AG09319 (cell line): ENCODE measurements at places on chromosomes 5 and 9.

DNA sequence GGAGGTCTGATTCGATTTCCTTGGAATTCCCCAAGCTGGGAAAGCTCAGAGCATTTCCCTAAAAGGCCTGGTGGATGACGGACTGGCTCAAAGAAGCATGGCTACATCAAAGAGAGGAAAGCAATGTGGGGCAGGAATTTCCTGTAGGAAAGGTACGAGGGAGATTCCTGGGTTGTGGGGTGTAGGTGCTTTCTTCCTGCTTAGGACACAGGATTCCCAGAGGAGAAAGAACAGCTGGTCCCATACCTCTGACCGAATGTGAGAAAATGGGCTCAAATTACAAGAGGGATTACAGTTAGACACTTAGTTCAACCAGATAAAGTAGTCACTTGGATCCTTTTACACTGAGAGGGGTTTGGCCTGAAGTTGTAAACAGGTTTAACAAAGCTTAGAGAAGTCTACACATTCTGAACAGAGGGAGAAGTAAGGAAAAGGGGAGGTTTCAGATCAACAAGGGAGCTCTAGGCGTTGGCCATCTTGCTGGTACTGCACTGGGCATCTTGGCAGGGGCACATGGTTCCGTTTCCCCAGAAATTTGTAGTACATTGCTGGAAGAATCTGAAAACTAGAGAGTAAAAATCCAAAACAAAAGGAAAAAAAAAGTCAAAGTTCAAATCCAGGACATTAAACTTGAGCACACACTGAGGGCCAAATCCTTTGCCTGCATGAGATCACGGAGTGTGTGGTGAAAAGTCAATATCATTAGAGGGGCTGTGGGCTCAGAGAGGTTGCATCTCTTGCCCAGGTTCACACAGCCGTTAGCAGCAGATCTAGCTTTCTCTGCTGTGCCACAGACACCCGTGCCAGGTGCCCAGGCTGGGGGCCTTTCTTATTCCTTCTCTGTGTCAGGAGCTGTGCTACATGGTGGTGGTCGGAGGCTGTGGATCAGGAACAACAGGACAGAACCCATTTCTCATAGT, 171.3 kb downstream of the RGS3 start:
- DNase-seq, result no peak

DNA sequence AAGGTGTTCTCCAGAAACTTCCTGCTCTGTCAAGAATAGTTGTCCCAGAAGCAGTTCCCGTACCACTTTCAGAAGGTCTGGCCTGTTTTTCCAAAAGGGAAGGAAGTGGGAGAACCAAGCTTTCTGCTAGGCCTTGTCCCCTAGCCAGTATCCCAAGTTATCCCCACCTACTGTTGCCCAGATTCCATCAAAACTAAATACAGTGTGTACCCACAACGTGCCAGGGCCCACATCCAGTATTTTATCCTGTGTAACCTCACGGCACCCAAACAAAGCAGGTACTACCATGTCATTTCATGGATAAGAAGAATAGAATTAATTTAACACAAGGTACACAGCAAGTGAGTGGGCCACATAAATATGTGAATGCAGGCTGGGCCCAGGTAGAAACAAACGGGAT, 126.2 kb downstream of the CDK5RAP2 start:
- no peak for DNase-seq

DNA sequence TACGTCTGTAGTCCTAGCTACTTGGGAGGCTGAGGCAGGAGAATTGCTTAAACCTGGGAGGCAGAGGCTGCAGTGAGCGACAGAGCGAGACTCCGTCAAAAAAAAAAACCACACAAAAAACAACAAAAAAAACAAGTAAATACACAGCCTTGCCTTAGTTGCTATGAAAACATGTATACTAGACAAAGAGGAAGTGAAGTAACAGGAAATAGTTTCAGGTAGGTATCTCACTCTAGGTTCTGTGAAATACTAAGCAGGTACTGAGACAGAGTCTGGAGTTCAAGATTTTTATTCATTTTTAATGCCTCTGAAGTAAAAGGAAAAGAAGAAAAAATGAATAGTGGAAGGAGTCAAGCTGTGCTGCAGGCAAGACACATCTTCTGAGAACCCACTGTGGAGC, 687.9 kb upstream of the RGMB start:
- no peak for DNase-seq

DNA sequence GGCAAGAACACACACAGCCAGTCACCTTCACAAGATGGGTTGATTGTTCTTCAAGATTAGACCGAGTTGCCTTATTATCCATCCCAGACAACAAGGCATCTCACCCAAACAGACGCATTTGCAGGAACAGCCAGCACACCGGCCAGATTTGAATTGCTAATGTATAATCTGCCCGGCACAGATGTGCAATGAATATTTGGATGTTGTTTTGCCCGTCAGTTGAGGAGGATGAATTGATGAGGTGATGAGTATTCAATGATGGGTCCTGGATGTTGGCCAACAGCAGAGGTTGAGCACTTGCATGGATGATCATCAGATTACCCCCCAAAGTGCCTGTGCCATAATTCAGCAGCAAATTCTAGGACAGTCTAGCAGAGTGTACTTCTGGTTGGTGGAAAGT, 20.1 kb downstream of the ALG2 start:
- DNase-seq, result no peak

DNA sequence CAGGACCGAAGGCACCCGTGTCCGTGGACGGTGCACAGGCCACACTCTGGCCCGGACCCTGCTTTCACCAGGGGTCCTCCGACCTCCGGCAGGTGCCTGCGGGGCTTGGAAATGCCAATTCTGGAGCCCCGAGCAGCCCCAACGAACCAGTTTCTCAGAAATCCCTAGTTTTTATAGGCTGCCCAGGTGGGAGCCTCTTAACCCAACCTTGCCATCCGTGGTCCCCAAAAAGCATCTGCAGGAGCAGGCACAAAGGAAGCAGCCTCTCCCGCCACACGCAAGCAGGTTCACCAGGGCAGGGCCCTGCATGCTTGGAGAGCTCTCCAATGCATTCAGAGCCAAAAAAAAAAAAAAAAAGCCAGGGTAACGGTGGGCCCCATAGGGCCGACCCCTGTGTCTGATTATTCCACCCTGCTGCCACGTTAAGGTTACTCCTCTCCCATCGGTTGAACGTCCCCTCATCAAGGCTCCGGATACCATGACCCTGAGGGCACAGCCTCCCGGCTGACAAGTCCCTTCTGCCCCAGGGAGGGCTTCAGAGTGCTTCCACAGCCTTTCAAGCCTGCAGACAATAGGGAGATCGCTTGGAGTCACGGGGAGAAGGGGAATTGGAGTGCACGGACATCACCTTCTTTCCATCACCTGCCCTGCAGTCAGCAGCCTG, 796 bp upstream of the TPRN start:
- no peak for DNase-seq

DNA sequence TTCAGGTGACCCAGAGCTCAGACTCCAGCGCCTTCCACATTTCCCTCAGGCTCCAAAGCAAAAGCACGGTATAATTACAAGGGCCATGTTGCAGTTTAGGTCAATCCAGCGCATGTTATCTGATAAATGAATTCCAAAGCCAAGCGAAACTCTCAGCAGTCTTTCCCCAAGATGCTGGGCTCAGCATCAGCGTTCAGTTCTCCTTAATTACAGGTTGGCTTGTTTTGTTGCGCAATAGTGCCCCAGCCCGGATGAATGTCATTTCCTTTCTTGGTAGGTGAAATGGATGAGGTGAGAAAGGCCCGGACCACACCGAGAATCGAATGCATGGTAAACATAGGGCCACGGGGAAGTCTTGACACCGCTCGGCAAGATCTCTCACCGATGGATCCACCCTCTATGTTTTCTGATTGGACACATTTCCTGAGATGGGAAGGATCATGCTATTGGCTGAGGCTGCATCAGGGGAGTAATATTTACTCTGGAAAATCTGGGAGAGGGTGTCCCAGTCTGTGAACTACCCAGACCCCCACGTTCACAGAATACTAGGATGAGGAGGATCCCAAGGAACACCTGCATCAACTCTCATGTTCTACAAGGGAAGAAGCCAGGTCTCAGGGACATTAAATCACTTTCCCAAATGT, 221.2 kb upstream of the ANKRD55 start:
- no peak for DNase-seq

DNA sequence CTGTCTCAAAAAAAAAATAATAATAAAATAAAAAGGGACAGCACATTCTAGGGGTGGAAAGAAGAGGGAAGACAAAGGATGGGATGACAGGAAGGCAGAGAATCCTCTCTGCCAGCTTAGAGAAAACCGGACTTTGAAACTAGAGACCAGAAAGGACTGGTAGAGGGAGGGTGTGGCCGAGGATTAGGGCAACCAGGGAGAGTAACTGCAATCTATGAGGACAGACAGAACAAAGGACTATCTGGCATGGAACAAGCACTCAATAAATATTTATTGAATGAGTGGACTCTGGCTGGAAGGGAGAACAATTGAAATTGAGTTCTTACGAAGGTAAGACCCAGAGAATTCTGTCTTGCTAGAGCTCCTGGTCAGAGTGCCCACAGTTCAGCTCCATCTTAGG, 2.4 kb downstream of the GBA2 start:
- DNase-seq, result no peak

- no peak for DNase-seq
Observed at GRCh38 chr5:54438620-54439389, 16.7 kb upstream of the HSPB3 start.

- no peak for DNase-seq
Observed at GRCh38 chr5:123371575-123372179, 51.5 kb downstream of the CEP120 start.

DNA sequence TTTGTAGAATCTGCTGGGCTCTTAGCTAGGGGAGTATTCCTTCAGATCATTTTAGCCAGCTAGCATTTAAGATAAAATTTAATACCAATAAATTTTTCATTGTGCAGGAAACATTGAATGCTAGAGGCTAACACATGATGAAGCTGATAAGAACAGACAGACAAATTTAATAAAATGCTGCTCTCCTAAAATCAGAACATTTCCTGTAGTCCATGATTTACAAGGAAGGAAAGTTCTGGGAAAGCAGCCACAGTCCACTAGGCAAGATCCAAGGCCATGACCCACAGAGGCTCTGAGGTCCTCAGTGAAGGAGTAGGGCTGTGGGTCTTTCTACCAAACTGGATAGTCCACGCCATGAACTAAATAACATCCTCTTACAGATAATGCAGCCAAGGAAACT, 253.0 kb downstream of the ICE1 start:
- DNase-seq, result no peak
